Gastrocnemius medialis (tissue), 4 donors: ENCODE measurements at places on chromosomes 11 and 22. TPM values are rescaled to one million over a fixed set of nuclear protein-coding genes. Genes with fewer than 3 reads are reported as not detected.

The DNAJB7 gene
- not detected for total RNA-seq

The PLEKHB1 gene
- total RNA-seq = 4.2 TPM

The PGA5 gene
- total RNA-seq = not detected

The PNPLA5 gene
- not detected for total RNA-seq

The MAP6 gene
- total RNA-seq = 0.22 TPM

DNA sequence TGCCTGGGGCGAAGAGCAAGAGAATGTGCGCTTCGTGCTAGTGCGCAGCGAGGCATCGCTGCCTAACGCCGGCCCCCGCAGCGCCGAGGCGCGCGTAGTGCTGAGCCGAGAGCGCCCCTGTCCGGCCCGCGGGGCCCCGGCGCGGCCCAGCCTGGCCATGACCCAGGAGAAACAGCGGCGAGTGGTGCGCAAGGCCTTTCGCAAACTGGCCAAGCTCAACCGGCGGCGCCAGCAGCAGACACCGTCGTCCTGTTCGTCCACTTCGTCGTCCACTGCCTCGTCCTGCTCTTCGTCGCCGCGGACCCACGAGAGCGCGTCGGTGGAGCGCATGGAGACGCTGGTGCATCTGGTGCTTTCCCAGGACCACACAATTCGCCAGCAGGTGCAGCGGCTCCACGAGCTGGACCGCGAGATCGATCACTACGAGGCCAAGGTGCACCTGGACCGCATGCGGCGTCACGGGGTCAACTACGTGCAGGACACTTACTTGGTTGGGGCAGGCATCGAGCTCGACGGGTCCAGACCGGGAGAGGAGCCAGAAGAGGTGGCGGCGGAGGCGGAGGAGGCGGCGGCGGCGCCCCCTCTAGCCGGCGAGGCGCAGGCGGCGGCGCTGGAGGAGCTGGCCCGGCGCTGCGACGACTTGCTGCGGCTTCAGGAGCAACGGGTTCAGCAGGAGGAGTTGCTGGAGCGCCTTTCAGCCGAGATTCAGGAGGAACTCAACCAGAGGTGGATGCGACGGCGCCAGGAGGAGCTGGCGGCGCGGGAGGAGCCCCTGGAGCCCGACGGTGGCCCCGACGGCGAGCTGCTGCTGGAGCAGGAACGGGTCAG is 1.0 kb downstream of the RASSF10 start:
- H3K27me3 ChIP-seq = peaks cover 63% of the 10 kb centered on the region
- no peak for DNase-seq
- peak overlapping the region; percentile 47 for H3K4me3 ChIP-seq
- no peaks in the 10 kb centered on the region for H3K36me3 ChIP-seq
- no peaks in the 10 kb centered on the region for H3K4me1 ChIP-seq

DNA sequence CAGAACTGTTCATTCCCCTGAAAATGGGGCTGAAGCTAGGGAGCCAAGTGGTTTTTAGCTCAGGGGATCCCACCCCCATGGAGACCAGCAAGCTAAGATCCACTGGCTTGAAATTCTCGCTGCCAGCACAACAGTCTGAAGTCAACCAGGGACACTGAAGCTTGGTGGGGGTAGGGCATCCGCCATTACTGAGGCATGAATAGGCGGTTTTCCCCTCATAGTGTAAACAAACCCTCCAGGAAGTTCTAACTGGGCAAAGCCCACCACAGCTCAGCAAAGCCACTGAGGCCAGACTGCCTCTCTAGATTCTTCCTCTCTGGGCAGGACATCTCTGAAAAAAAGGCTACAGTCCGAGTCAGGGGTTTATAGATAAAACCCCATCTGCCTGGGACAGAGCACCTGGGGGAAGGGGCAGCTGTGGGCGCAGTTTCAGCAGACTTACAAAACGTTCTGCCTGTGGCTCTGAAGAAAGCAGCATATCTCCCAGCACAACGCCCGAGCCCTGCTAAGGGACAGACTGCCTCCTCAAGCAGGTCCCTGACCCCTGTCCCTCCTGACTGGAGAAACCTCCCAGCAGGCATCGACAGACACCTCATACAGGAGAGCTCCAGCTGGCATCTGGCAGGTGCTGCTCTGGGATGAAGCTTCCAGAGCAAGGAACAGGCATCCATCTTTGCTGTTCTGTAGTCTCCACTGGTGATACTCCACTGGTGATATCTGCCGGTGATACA is 32.7 kb downstream of the GAB4 start:
- no peak for DNase-seq
- no peak overlapping the region for H3K4me3 ChIP-seq
- H3K27me3 ChIP-seq = no peaks in the 10 kb centered on the region
- H3K27ac ChIP-seq = no peak overlapping the region

DNA sequence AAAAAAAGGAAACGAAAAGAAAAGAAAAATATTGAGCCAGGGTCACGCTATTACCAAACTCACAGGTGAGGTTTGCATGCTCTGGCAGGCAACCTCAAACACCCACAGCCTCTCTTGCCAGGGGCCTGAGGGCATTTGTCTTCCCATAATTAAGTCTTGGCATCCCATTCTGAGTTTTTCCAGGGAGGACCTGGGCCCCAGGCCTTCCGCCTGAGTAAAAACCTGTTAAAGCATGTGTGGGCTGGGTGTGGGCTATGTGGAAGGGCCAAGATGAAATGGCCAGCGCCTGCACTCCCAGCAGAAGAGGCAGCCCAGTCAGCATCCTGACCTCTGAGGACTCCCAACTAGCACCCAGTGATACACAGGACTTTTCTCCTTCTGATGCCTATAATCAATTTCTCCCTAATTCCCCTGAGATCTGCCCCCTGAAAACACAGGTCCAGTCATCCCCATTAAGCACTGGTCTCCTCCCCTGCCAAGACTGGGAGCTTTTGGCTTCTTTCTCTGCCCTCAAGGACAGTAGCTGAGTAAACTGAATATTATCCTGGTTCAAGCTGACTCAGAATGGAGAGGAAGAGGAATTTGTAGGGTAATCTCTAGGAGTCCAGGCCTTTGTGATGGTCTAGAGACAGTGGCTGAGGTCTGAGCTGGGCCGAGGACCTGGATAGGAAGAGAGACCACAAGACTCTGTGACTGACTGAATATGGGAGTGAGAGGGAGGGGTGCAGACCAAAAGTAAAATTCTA is 35.6 kb upstream of the ACER3 start:
- no peak for DNase-seq
- no peaks in the 10 kb centered on the region for H3K27me3 ChIP-seq

GRCh38 chr11:74370123-74370522 is 28.1 kb downstream of the PGM2L1 start:
- no peaks in the 10 kb centered on the region for H3K4me1 ChIP-seq
- no peak overlapping the region for H3K27ac ChIP-seq
- no peaks in the 10 kb centered on the region for H3K27me3 ChIP-seq
- H3K4me3 ChIP-seq = no peak overlapping the region
- DNase-seq = no peak
- peaks cover 16% of the 10 kb centered on the region for H3K36me3 ChIP-seq

GRCh38 chr11:27444801-27445215 is 27.8 kb downstream of the LGR4 start:
- no peak for DNase-seq
- H3K4me3 ChIP-seq = no peak overlapping the region
- no peaks in the 10 kb centered on the region for H3K27me3 ChIP-seq
- peaks cover 14% of the 10 kb centered on the region for H3K4me1 ChIP-seq
- H3K27ac ChIP-seq = no peak overlapping the region
- no peaks in the 10 kb centered on the region for H3K36me3 ChIP-seq

- H3K4me3 ChIP-seq = no peak overlapping the region
- H3K4me1 ChIP-seq = no peaks in the 10 kb centered on the region
- DNase-seq = no peak
- H3K36me3 ChIP-seq = no peaks in the 10 kb centered on the region
Measured at GRCh38 chr11:85896876-85897275, 41.7 kb downstream of the CCDC83 start.

DNA sequence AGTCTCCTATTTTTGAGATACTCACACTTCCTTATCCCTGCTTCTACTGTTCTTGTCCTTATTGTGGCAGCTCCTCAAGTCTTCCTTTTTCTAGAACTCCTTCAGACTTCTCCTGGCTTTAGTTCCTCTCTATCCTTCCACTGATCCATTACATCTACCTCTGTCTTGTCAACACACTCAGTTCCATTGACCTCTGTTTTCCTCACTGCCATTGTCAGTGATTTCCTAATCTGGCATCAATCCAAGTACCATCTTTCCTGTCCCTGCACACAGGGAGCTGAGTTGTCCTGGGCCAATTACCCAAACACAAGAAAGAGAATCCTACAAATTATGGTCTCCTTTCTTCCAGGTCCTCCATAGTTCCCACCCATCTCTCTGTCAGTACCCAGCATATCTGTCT is 27.9 kb upstream of the RIC3 start:
- no peaks in the 10 kb centered on the region for H3K4me1 ChIP-seq
- H3K36me3 ChIP-seq = no peaks in the 10 kb centered on the region
- no peak overlapping the region for H3K27ac ChIP-seq
- no peak for DNase-seq
- no peaks in the 10 kb centered on the region for H3K27me3 ChIP-seq

- H3K36me3 ChIP-seq = no peaks in the 10 kb centered on the region
- peak overlapping the region; percentile 91 for H3K4me3 ChIP-seq
- H3K27ac ChIP-seq = peak overlapping the region; percentile 89
- peaks cover 9% of the 10 kb centered on the region for H3K4me1 ChIP-seq
Measured at GRCh38 chr11:118608360-118609227, 1.2 kb downstream of the PHLDB1 start.

GRCh38 chr11:1839204-1839923 is 583 bp downstream of the TNNI2 start:
- no peaks in the 10 kb centered on the region for H3K4me1 ChIP-seq
- H3K36me3 ChIP-seq = no peaks in the 10 kb centered on the region
- H3K4me3 ChIP-seq = peak overlapping the region; percentile 57
- H3K27ac ChIP-seq = peak overlapping the region; percentile 94

GRCh38 chr11:3810951-3811350 is 2.6 kb downstream of the PGAP2 start:
- peak overlapping the region; percentile 74 for H3K27ac ChIP-seq
- no peaks in the 10 kb centered on the region for H3K27me3 ChIP-seq
- peaks cover 4% of the 10 kb centered on the region for H3K4me1 ChIP-seq
- no peaks in the 10 kb centered on the region for H3K36me3 ChIP-seq
- no peak overlapping the region for H3K4me3 ChIP-seq

DNA sequence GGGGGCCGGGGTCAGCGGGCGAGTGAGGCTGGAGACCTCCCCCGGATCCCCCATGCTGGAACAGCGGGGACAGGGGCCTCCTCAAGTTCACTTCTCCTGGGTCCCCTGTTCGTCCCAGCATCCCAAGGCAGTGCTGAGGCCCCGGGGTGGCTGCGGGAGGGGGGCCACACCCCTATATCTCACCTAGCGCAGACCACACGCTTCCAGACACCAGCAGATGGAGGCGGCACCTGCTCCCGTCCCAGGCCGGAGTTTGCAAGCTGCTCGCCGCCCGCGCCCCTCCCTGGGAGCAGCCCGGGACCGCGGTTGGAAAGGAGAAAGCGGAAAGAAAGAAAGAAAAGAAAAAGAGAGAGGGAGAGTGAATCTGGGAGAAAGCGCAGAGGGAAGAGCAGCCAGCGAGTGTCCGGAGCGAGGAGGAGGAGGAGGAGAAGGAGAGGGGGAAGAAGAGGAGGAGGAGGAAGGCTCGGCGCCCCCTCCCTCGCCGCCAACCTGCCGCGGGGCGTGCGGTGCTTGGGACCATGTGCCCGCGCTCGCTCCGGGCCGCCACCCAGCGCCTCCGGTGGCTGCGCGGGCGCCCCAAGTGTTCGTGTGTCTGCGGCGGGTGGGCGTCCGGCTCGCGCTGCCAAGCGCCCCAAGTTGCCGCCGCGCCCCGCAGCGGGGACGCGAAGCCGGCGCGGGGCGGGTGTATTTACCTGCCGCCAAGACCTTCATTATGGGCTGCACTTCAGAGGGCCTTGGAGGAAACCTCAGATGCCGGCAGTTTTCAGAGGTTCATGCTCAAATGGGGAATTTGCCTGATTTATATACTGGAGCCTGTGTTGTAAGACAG is at the start of gene LIF:
LIF (minus strand) TSS at position 775 of the 829 bp plus-strand sequence; CDS start at position 711, 64 bp downstream.
- no peaks in the 10 kb centered on the region for H3K36me3 ChIP-seq
- peak within 1 kb of the TSS; percentile 47 for H3K4me3 ChIP-seq
- peak within 1 kb of the TSS; percentile 25 for H3K27ac ChIP-seq
- no peak for DNase-seq
- H3K27me3 ChIP-seq = peaks cover 27% of the 10 kb centered on the region

DNA sequence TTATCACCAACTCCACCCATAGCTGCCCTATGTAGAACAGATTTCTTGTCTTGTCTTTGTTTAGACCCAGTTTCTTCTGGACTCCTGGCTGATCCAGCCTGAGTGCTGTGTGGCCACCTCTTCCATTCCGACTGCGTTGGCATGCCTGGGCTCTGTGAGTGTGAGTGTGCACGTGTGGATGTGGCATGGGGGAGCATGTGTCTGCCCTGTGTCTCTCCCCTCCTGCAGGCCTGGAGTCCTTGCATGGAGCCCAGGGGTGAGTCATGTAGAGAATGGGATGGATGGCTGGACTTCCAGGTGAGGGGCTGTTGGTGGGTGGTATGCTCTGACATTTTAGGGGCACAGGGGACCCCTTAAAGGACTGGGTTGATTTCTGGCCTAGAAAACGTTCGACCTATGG is 194.7 kb downstream of the GRIK4 start:
- no peaks in the 10 kb centered on the region for H3K27me3 ChIP-seq
- H3K4me3 ChIP-seq = no peak overlapping the region

DNA sequence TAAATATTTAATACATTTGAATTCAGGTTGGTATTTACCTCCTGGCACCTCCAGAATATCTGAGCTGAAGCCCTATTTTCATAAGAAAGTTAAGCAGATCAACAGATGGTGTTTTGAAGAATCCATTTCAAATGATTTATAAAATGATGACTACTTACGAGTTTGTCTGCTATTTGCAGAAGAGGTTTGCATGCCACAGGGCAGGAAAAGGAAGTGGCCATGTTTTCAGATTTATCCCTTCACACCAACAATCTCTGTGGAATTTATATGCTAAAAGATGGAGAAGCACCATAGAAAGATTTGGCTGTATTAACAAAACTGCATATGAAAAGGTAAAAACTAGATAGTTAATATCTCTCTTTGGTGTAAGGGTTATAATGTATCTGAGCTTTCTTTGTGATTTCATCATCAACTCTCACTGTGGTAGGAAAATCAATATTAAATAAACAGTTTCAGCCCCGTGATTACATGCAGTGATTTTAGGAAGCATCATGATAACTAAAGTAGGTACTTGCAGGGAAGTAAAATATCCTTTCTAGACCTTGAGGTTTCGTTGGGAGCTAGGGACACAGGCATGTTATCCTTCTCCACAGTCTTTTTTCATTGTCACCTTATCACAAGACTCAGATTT is 2.6 kb downstream of the BMAL1 start:
- no peak for DNase-seq
- H3K27me3 ChIP-seq = no peaks in the 10 kb centered on the region
- peaks cover 65% of the 10 kb centered on the region for H3K4me1 ChIP-seq
- H3K36me3 ChIP-seq = no peaks in the 10 kb centered on the region

DNA sequence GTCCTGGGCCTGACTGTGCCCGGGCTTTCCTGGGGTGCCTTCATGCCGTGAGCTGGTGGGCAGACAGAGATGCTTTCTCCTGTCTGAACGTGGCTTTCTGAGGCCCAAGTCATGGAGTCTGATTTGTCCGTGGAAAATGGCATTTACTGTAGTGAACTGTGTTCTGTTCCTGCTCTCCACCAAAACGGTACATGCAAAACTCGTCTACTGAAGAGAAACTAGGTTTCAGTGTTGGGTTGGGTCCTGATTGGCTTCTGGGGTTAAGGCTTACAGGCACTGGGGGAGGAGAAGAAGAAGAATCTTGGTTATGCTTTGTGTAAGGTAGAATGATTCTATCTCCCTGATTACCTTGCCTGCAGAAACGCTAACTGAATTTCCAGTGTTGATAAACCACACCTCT is 541.7 kb downstream of the NTM start:
- H3K36me3 ChIP-seq = no peaks in the 10 kb centered on the region
- no peak overlapping the region for H3K4me3 ChIP-seq
- no peak overlapping the region for H3K27ac ChIP-seq
- H3K4me1 ChIP-seq = no peaks in the 10 kb centered on the region

GRCh38 chr11:125344846-125345420 is 151.1 kb downstream of the FEZ1 start:
- H3K27ac ChIP-seq = peak overlapping the region; percentile 69
- no peaks in the 10 kb centered on the region for H3K27me3 ChIP-seq
- H3K4me3 ChIP-seq = no peak overlapping the region
- H3K4me1 ChIP-seq = peaks cover 25% of the 10 kb centered on the region
